Inflammatory macrophage (primary cell): ENCODE measurements at places on chromosomes 5 and 9.
A peak's percentile ranks its signal among the peaks of the same experiment; 100 is the strongest.

GRCh38 chr5:132059696-132060500 lies 557 bp upstream of the IL3 start:
- DNase-seq, result no peak

DNA sequence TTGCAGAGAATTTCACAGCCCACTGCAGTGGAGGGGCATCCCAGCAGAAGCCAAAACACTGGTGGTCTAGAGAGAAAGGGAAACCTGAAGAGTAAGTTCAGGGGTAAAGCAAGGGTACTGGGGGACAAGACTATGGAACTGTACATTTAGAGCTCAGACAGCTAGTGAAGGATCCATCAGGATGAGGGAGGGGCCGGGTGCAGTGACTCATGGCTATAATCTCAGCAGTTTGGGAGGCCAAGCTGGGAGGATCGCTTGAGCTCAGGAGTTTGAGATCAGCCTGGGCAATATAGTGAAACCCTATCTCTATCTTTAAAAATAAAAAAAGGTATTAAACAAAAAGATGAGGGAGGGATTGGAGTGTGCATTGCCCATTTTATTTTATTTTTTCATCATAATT lies 7.8 kb upstream of the ANKH start:
- DNase-seq, result no peak

DNA sequence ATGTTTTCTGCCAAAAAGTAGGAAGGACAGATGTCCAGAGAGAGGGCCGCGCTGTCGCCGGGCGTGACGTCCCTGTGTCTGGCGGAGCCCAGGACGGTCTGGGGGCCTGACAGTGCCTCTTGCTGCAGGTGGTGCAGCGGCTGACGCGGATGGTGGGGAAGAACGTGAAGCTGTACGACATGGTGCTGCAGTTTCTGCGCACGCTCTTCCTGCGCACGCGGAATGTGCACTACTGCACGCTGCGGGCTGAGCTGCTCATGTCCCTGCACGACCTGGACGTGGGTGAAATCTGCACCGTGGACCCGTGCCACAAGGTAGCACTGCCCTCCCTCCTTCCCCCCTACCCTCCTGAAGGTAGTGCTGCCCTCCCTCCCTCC lies 7.8 kb downstream of the NELFB start:
- DNase-seq, result no peak

DNA sequence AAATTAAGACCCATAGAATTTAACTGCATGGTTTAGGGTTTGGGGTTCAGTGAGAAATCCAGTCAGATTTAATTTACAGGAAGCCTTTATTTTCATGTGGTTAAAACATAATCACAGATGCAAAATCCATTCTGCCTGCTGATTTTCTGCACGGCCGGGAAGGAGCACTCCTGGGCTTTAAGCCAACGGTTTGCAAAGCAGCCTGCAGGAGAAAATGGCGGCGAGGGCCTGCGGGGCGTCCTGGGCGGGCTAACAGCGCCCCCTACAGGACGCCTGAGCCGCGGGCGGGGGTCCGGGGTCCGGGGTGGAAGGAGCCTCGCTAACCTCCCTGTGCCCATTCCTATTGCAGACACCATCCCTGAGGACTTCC lies 47.6 kb downstream of the THBS4 start:
- DNase-seq, result peak; percentile 50

- no peak for DNase-seq
Observed at GRCh38 chr9:82367929-82368328, 379.4 kb downstream of the SPATA31D1 start.

- no peak for DNase-seq
Observed at GRCh38 chr9:3012245-3012644, 168.3 kb upstream of the PUM3 start.

DNA sequence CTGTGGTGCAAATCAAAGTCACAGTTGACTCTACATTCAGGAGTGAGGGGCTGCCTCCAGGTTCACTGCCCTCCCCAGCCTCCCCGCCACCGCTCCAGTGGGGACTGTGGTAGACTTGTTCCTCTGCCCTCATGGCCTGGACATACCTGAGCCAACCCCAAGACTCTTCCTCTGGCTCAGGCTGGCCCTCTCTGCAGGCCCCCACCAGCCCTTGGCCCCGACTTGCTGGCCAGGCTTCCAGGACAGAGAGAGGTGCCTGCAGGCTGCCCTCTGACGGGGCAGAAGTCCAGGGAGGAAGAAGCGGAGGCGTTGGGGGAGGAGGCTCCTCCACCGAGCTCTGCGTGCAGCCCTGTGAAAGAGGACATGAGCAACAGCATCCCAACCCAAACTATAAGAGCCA lies 2.8 kb upstream of the SARDH start:
- DNase-seq, result no peak

DNA sequence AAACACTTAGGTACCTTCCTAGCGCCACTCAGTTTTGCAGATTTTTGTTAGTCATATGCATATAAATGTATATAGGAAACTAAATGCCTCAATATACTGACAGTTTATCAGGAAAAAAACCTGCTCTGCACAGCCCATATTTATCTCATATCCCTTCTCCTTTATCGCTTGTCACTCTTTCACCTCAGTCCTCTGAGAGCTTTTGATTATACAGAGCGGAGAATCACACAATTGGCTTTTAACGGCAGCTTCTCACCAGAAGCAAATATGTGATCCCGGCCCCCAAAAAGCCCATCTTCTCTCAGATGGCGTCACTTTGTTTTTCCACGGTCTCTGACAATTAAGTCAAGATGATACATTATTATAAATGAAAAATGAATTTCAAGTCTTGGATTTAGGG lies 362.6 kb downstream of the DNAH5 start:
- no peak for DNase-seq

DNA sequence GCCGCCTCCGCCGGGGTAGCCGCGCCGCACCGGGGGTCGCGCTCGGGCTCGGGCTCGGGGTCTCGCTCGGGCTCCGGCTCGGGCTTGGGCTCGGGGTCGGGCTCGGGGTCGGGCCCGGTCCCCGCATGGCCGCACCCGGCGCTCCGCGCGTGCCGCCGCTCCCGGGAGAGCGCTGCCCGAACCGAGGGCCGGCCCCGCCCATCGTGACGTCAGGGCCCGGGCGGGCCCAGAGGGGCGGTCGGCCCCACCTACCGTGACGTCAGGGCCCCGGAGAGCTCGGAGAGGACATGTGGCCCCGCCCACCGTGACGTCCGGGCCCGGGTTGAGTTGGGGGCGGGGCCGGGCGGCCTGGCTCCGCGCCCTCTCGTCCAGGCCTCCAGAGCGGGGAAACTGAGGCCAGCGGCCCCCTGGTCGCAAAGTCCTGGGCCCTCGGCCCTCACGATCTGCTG lies at the start of gene NSMF:
Gene NSMF (minus strand): TSS at position 183 of the 449 bp plus-strand sequence. CDS start 232 bp downstream, outside the sequence.
- peak; percentile 96 for DNase-seq

- no peak for DNase-seq
Observed at GRCh38 chr9:79684711-79685575, 113.2 kb downstream of the TLE4 start.

- no peak for DNase-seq
Observed at GRCh38 chr5:97601651-97602050, 418.6 kb upstream of the RIOK2 start.

GRCh38 chr5:150389531-150390266 lies 23.0 kb downstream of the CD74 start:
- no peak for DNase-seq

- no peak for DNase-seq
Observed at GRCh38 chr5:98443881-98444280, 329.6 kb upstream of the RGMB start.

- DNase-seq, result peak; percentile 9
Observed at GRCh38 chr5:37208883-37209797, 40.0 kb downstream of the CPLANE1 start.

- no peak for DNase-seq
Observed at GRCh38 chr5:150181766-150182545, 7.9 kb upstream of the SLC6A7 start.

DNA sequence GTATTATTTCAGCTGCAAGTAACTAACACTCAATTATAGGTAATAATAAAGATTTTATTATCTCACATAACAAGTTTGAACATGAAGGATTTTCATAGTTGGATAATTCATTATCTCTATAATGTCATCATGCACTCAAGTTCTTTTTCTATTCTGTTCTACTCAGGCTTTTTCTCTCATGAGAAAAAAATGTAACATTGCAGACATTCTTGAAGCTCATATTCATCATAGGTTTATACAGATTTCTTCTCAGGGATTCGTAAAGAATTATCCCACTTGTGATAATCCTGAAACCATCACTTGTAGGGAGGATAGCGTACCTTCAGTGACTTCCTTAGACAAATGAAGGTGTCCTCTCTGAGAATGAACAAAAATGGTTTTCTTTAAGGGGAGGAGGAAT lies 150.3 kb downstream of the XRCC4 start:
- no peak for DNase-seq

GRCh38 chr5:160787240-160787639 lies 64.8 kb downstream of the ATP10B start:
- DNase-seq, result no peak

DNA sequence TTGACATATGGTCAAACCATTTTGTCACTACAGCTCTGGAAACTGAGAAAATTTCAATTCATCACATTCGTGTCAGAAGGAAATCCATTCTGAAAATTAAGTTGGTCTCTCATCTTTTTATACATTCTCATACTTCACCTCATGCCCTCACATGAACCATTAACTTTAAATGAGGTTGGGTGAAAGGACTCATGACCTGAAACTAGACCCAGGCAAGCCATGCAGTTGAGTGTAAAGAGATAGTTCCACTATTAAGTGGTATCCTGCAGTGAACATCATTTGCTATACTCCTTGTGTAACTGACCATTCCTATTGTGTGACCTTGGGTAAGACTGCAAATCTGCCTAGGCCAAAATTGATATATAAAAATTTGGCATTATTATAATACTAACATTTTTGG lies 299.6 kb upstream of the GRIN3A start:
- no peak for DNase-seq

GRCh38 chr9:114370968-114371320 lies 16.8 kb downstream of the AKNA start:
- DNase-seq, result no peak

GRCh38 chr5:107937651-107938355 lies 267.1 kb upstream of the EFNA5 start:
- DNase-seq, result no peak

DNA sequence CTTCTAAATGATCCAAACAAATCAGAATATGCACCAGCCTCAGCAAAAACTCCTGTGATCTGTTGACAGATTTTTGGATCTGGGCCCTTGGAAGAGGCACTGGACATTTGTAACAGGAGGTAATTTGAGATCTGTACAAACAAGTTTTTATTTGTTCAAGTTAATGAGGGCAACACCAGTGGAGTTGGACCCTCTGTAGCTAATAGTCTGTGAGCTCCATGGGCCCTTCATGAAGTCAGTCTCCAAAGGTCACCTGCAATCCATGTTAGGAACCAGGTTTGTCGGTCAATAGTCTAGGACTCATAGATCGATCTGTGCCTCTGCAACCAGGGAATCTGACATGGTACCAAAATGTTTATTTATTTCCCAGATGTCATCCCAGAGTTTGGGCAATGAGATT lies 40.9 kb downstream of the PAM start:
- no peak for DNase-seq

DNA sequence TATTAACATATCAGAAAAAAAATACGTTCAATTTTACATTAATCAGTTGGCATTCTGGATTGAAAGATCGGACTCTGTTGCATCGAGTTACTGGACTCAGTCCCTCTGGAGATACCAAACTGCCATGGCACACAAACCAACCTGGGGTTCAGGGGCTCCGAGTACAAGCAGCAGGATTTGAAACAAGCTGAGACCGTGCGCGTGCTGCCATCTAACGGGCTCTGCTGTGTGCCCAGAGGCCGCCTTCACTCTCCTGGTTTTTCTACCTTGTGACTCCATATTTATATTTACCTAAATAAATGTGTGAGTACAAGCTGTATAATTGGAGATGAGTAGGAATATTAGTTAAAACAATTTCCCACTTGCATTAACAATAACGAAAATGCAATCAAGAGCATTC lies 48.2 kb downstream of the ANXA1 start:
- no peak for DNase-seq

- DNase-seq, result no peak
Observed at GRCh38 chr5:120683580-120683979, 219.5 kb downstream of the PRR16 start.

- DNase-seq, result no peak
Observed at GRCh38 chr9:18568973-18569372, 95.0 kb downstream of the ADAMTSL1 start.
